Activated CD4-positive, alpha-beta memory T cell treated with anti-CD3 and anti-CD28 coated beads, Interleukin-2, amount 10 ng/mL, durations not matched to agents 7 days and 5 days (primary cell): ENCODE measurements at places on chromosomes 3 and 15. TPM values are rescaled to one million over a fixed set of nuclear protein-coding genes. Genes with fewer than 3 reads are reported as not detected.

Gene ACKR2
- 2.0 TPM for total RNA-seq

Gene NUDT16
- 12.4 TPM for total RNA-seq

Gene COPB2
- total RNA-seq, result 109 TPM

Gene RABL3
- 22.3 TPM for total RNA-seq

Gene CACNA2D3
- total RNA-seq, result not detected

- DNase-seq, result no peak
- no peak overlapping the region for H3K27ac ChIP-seq
- H3K27me3 ChIP-seq, result peaks cover 3% of the 10 kb centered on the region
- H3K4me1 ChIP-seq, result no peaks in the 10 kb centered on the region
- no peak overlapping the region for H3K4me3 ChIP-seq
These were observed 65.0 kb upstream of the ONECUT1 start for GRCh38 chr15:52855157-52855556.

DNA sequence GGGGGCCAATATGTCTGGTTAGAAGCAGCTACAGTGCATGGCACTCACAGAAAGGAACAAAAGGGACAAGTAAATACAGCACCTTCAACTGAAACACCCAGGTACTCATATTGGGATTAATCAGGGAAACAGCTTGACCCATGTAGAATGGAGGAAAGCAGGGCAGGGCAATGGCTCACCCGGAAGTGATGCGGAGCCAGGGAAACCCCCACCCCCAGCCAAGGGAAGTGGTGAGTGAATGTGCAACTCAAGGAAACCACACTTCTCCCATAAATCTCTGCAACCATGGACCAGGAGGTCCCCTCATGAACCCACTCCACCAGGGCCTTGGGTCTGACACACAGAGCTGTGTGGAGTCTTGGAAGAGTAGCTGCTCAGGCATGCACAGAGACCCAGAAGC, 117.1 kb downstream of the MTHFS start:
- no peak overlapping the region for H3K4me3 ChIP-seq
- H3K27me3 ChIP-seq, result peaks cover 21% of the 10 kb centered on the region
- H3K27ac ChIP-seq, result no peak overlapping the region
- H3K36me3 ChIP-seq, result peaks cover 5% of the 10 kb centered on the region
- peak; percentile 54 for DNase-seq

GRCh38 chr3:166447513-166447912, 610.3 kb upstream of the BCHE start:
- DNase-seq, result no peak
- no peak overlapping the region for H3K4me3 ChIP-seq
- H3K4me1 ChIP-seq, result no peaks in the 10 kb centered on the region
- no peak overlapping the region for H3K27ac ChIP-seq
- H3K36me3 ChIP-seq, result no peaks in the 10 kb centered on the region
- H3K27me3 ChIP-seq, result no peaks in the 10 kb centered on the region

GRCh38 chr15:60525341-60526039, 46.5 kb upstream of the ICE2 start:
- H3K36me3 ChIP-seq, result peaks cover 56% of the 10 kb centered on the region
- DNase-seq, result no peak
- H3K4me1 ChIP-seq, result peaks cover 62% of the 10 kb centered on the region
- no peak overlapping the region for H3K27ac ChIP-seq
- no peaks in the 10 kb centered on the region for H3K27me3 ChIP-seq

GRCh38 chr3:42572278-42572677, 9.5 kb downstream of the SEC22C start:
- no peak overlapping the region for H3K4me3 ChIP-seq
- DNase-seq, result no peak
- H3K36me3 ChIP-seq, result peaks cover 71% of the 10 kb centered on the region
- no peak overlapping the region for H3K27ac ChIP-seq

DNA sequence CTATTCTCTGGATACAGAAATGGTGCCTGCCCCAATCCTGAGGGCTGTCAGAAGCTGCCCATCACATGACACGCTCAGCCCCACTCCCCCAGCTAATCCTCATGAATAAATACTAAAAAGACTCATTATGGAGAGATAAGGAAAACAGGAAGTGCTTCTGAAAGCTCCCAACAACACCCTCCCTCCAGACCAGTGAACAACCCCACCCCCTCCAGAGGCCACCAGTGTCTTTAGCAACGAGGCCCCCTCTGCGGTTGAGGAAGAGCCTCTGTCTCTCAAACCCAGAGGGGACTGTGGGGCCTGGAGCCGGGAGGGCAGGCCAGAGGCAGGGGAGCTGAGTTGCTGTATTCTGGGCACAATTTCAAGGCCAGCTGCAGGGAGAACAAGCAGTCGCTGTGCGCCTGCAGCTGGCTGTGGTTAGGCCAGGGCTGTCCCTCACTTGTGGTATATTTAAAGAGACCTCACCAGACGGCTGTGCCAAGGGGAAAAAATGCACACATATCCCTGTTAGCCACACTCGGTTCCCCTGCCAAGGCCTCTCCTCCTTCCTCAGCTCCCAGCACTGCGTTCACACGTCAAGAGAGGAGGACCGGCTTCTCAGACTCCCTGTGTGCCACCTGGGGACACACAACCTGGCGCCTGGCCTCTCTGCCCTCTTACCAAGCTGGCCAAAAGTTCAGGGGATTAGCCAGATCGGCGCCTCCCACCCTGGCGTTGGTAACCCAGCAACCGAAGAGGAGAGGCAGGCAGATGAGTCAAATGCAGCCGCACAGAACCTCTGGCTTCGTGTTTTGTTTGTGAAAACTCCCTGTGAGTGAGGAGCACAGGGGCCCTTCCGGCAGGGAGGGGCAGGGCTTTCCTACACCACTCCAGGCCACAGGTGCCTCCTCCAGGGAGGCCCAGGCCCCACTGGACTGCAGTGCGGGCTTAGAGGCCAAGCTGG, 101.2 kb upstream of the ETV5 start:
- DNase-seq, result no peak
- H3K27me3 ChIP-seq, result peaks cover 9% of the 10 kb centered on the region
- no peaks in the 10 kb centered on the region for H3K36me3 ChIP-seq
- no peaks in the 10 kb centered on the region for H3K4me1 ChIP-seq
- no peak overlapping the region for H3K4me3 ChIP-seq

GRCh38 chr15:100878648-100879047, 983 bp upstream of the ALDH1A3 start:
- DNase-seq, result no peak
- peaks cover 73% of the 10 kb centered on the region for H3K27me3 ChIP-seq
- no peaks in the 10 kb centered on the region for H3K36me3 ChIP-seq
- H3K27ac ChIP-seq, result no peak overlapping the region
- peaks cover 9% of the 10 kb centered on the region for H3K4me1 ChIP-seq
- H3K4me3 ChIP-seq, result peak overlapping the region; percentile 46

- no peak overlapping the region for H3K4me3 ChIP-seq
- DNase-seq, result no peak
- H3K4me1 ChIP-seq, result peaks cover 14% of the 10 kb centered on the region
- no peaks in the 10 kb centered on the region for H3K36me3 ChIP-seq
- H3K27me3 ChIP-seq, result peaks cover 29% of the 10 kb centered on the region
These were observed 16.5 kb upstream of the REC114 start for GRCh38 chr15:73426323-73426994.

- H3K27ac ChIP-seq, result no peak overlapping the region
- no peak overlapping the region for H3K4me3 ChIP-seq
- H3K36me3 ChIP-seq, result no peaks in the 10 kb centered on the region
- DNase-seq, result no peak
- no peaks in the 10 kb centered on the region for H3K27me3 ChIP-seq
- no peaks in the 10 kb centered on the region for H3K4me1 ChIP-seq
These were observed 549.9 kb downstream of the CADM2 start for GRCh38 chr3:85508659-85509058.

GRCh38 chr3:52061121-52061910, 4.9 kb upstream of the DUSP7 start:
- no peaks in the 10 kb centered on the region for H3K27me3 ChIP-seq
- no peaks in the 10 kb centered on the region for H3K36me3 ChIP-seq
- H3K4me3 ChIP-seq, result no peak overlapping the region
- H3K4me1 ChIP-seq, result peaks cover 17% of the 10 kb centered on the region
- DNase-seq, result no peak

GRCh38 chr15:44545913-44546802, 9.2 kb downstream of the EIF3J start:
- H3K4me1 ChIP-seq, result peaks cover 55% of the 10 kb centered on the region
- H3K27ac ChIP-seq, result peak overlapping the region; percentile 97
- no peaks in the 10 kb centered on the region for H3K27me3 ChIP-seq
- peaks cover 45% of the 10 kb centered on the region for H3K36me3 ChIP-seq

DNA sequence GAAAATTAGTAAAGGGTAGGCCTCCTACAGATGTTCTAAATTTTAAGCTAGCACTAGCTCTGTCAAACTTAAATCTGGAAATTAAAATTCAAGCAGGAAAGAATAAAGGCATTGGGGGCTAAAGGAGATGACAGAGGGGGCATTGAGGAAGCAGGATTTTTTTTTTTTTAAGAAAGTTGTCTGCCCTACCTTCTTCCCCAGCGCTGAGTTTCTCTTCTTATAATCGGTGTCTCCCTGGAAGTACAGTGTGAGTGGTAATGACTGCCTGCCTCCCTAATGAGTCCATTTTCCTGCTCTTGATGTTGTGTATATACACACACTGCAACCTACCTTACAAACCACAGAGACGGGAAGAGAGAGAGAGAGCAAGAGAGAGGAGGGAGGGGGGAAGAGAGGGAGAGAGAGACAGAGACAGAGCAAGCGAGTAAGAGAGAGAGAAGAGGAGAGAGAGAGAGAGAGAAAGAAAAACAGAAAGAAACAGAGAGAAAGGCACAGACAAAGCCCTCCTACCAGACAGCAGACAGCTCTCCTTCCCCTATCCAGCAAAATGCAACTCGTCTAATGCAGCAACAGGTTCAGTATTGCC, 47.0 kb downstream of the ZBTB20 start:
- H3K36me3 ChIP-seq, result no peaks in the 10 kb centered on the region
- H3K4me3 ChIP-seq, result peak overlapping the region; percentile 54
- DNase-seq, result peak; percentile 26
- H3K27me3 ChIP-seq, result no peaks in the 10 kb centered on the region
- peaks cover 16% of the 10 kb centered on the region for H3K4me1 ChIP-seq

GRCh38 chr3:120280026-120280425, 5.0 kb downstream of the GPR156 start:
- H3K4me1 ChIP-seq, result no peaks in the 10 kb centered on the region
- H3K36me3 ChIP-seq, result no peaks in the 10 kb centered on the region
- H3K4me3 ChIP-seq, result no peak overlapping the region

DNA sequence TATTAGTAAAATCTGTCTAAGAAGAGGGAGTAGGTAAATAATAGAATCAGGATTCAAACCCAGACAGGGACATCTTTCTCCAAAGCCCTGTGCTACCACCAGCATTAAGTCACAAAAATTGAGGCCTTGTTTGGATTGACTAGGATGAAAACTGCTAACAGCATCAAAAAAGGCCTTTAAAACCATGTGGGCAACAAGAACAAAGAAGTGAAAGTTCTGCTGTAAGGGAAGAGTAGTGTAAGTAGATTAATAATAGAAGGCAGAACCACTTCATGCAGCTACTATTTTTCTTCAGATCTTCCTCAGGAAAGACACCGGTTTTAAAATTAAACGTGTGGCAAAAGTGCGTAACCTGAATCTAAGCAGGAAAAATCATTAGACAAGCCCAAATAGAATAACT, 15.3 kb upstream of the KBTBD12 start:
- H3K27ac ChIP-seq, result no peak overlapping the region
- H3K4me1 ChIP-seq, result no peaks in the 10 kb centered on the region
- peaks cover 10% of the 10 kb centered on the region for H3K27me3 ChIP-seq
- H3K4me3 ChIP-seq, result no peak overlapping the region

DNA sequence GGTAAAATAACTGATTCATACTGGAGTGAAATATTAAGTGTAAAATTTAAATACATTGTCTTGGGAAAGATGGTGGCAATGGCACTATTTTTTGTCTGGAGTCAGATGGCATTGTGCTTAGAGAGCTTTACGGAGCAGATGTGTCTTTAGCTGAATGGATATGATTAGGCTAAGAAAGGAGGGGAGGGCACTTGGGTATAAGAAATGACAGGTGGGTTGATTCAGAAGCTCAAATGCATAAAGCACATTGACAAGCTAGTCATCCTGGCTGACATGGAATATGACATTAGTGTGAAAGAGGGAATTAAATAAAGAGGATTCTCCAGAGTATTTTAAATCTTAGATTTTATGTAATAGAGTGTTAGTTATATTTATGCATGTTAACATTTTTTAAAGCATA, 570.1 kb upstream of the CBLB start:
- no peak overlapping the region for H3K27ac ChIP-seq
- no peak for DNase-seq
- H3K4me3 ChIP-seq, result no peak overlapping the region
- H3K4me1 ChIP-seq, result no peaks in the 10 kb centered on the region
- no peaks in the 10 kb centered on the region for H3K36me3 ChIP-seq

DNA sequence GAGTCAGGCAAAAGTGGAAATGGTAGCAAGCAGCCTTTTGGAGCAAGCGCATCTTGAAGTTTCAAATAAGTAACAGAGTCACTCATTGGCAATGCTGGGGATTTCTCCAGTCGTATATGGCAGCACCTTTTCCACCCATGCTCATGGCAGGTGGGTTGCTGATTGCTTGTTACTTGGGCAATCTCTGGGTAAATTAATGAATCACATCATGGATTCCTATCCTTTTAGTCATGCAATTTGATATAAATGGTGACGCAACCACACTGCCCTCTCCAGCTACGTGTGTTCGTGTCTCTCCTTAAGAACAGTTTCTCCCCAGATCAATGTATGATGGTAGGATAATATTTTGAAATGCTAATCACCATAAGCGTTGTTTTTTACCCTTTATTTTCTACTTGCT, 339.9 kb upstream of the KCNH8 start:
- DNase-seq, result no peak
- no peak overlapping the region for H3K4me3 ChIP-seq
- peaks cover 5% of the 10 kb centered on the region for H3K27me3 ChIP-seq
- H3K4me1 ChIP-seq, result peaks cover 6% of the 10 kb centered on the region
- H3K27ac ChIP-seq, result no peak overlapping the region

DNA sequence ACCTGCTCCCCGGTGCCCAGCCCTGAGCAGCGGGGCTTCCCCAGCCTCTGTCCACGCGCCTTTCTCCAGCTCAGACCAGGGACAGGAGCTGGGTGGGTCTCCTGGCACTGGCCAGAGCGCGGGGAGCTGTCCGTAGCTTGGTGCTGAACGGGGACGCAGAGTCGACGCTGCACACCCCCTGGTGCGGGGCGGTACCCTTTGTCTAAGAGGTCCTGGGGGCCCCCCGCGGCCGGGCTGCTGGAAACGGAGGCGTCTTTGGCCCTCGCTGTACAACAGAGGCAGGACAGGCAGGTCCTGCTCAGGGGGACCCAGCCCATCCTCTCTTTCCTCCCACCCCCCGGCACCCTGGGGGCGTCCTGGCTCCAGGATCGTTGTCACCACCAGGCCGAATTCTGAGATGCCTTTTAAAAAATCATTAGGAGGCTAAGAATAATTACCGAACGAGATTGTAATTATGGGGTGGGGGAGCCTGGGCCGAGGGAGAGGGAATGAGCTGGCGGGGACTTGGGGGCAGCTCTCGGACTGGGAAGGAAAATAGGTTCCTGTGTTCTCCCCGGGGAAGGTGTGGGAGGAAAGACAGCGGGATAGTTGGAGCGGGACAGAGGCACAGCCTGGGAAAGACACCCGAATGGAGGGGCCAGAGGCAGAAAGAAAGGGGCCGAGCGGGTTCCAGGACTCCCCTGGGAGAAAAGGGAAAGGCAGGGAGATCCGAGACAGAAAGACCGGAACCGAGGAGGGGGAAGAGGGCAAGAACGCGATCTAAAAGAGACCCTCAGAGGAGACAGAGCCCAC, 4.1 kb upstream of the SKOR1 start:
- peaks cover 20% of the 10 kb centered on the region for H3K36me3 ChIP-seq
- DNase-seq, result no peak
- H3K27me3 ChIP-seq, result peaks cover 85% of the 10 kb centered on the region
- no peak overlapping the region for H3K4me3 ChIP-seq
- H3K27ac ChIP-seq, result peak overlapping the region; percentile 31
